Activated T-helper 2 cell treated with anti-CD3 and anti-CD28 coated beads, Interferon-gamma antibody, Interleukin-2, Interleukin-4, amounts not matched to agents 10 μg/mL and 5 μg/mL and 100 μg/mL, durations not matched to agents 14 hours and 24 hours and 36 hours (primary cell): ENCODE measurements at places on chromosomes 4 and X.

DNA sequence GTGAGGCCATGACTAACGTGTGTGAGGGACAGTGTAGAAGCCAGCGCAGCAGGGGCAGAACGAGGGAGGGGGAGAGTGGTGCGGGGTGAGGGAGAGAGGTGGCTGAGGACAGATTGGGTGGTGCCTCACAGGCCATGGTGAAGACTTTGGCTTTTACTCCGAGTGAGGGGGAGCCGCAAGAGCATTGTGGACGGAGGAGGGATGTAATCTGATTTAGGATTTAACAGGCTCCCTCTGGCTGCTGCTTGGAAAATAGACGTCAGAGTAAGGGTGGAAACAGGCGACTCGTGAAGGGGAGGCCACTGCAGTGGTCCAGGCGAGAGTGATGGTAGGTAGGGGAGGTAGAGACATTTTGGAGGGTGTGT, 13.0 kb downstream of the PPP1R3F start:
- H3K36me3 ChIP-seq: peaks cover 38% of the 10 kb centered on the region
- no peak for DNase-seq
- no peaks in the 10 kb centered on the region for H3K27me3 ChIP-seq
- H3K4me1 ChIP-seq: peaks cover 34% of the 10 kb centered on the region
- H3K27ac ChIP-seq: no peak overlapping the region

DNA sequence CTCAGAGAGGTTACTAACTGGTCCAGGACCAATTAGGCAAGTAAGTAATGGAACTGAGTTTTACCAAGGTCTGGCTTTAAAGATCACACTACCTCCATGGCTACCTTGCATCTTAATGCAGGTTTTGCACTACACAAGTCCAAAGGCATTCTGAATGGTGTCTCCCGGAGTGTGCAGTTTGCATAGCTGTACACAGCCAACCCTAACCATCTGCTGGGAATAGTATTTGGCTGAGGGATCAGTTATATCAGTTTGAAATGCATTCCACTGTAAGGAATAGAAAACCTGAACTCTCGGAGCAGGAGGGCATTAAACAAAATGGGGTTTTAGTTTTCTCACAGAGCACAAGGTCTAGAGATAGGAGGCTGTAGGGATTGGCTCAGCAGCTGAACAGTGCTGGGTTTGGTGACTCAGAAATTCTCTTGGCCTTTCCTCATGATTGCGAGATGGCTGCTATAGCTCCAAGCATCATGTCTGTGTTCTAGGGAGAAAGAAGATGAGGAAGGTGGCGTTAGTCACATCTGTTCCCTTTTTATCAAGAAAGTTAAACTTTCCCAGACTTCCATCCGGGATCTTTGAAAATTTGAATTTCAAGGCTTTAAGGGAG, 177.1 kb downstream of the NHS start:
- H3K4me1 ChIP-seq: no peaks in the 10 kb centered on the region
- no peaks in the 10 kb centered on the region for H3K36me3 ChIP-seq
- DNase-seq: no peak
- no peak overlapping the region for H3K4me3 ChIP-seq
- H3K27ac ChIP-seq: no peak overlapping the region

GRCh38 chrX:140724736-140725135, 15.2 kb downstream of the LINC00632 start:
- no peaks in the 10 kb centered on the region for H3K36me3 ChIP-seq
- no peak overlapping the region for H3K27ac ChIP-seq
- H3K27me3 ChIP-seq: no peaks in the 10 kb centered on the region
- no peak for DNase-seq
- no peaks in the 10 kb centered on the region for H3K4me1 ChIP-seq

GRCh38 chr4:120447774-120448173, 381.1 kb upstream of the MAD2L1 start:
- no peaks in the 10 kb centered on the region for H3K36me3 ChIP-seq
- peaks cover 4% of the 10 kb centered on the region for H3K4me1 ChIP-seq
- H3K27ac ChIP-seq: no peak overlapping the region
- H3K4me3 ChIP-seq: no peak overlapping the region
